Occipital lobe (tissue), 3 donors: ENCODE measurements at places on chromosomes 13 and 19. TPM values are rescaled to one million over a fixed set of nuclear protein-coding genes. Genes with fewer than 3 reads are reported as not detected.

- DNase-seq: no peak
Observed at GRCh38 chr19:30060531-30061222, 118.6 kb downstream of the URI1 start.

DNA sequence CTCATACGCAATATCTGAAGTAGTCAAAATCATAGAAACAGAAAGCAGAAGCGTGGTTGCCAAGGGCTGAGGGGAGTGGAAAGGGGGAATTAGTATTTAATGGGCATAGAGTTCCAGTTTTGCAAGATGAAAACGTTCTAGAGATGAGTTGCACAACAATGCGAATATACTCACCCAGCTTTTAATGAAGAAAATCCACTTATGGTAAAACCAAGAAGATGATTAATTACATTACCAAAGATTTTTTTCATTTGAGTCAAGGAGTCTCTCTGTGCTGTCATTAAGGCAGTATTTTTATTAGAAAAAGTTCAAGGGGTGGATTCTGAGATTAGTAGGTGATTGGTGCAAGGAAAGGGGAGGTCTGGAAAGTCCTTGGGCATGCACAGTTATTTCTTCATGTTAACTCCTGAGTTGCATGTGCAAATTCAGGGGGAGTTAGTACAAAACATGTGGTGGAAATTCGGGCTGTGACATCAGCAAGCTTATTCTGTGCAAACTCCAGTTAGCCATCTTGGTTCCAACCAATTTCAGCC, 6.9 kb upstream of the CBY2 start:
- DNase-seq: no peak

GRCh38 chr13:49305792-49306425, 58.2 kb downstream of the CDADC1 start:
- no peak for DNase-seq

FBXO27 gene
- total RNA-seq: 5.6 TPM

- DNase-seq: no peak
Observed at GRCh38 chr19:55672418-55672817, 2.6 kb upstream of the EPN1 start.

ANGPTL8 gene
- not detected for total RNA-seq
